ENCODE measurements at places on chromosomes 1 and 21.

DNA sequence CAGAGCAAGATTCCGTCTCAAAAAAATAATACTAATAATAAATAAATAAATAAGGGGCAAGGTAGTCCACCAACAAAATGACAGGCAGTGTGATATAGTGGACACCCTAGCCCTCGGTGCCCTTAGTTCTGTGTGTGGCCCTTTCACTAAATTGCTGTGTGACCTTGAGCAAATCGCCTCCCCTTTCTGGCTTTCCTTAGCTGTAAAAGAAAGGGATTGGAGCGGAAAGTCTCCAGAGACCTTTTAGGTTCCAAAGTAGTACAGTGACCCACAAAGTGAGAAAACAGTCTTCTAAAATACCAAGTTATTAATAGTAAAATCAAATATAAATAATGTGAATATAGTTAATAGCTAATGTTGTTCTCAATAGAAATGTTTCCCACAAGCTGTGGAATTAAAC, 7.6 kb downstream of the LMNA start:
- no peak for DNase-seq

DNA sequence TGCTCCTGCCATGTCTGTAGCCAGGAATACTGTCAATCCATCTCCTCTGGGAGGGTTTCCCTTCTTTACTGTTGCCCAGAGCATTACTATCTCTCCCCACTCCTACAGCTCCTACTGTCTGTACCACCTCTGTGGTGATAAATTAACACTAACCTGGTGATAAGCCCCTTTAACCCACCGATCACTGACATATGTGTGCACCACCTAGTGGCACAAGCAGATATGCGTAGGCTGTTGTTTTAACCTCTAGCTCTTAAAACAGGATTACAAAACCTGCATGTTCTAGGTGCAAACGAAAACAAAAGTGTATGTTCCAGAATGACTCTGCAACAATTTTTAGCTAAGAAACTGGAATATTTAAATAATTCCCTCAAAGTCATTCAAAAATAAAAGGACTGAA, 93.9 kb upstream of the BEND5 start:
- no peak for DNase-seq

DNA sequence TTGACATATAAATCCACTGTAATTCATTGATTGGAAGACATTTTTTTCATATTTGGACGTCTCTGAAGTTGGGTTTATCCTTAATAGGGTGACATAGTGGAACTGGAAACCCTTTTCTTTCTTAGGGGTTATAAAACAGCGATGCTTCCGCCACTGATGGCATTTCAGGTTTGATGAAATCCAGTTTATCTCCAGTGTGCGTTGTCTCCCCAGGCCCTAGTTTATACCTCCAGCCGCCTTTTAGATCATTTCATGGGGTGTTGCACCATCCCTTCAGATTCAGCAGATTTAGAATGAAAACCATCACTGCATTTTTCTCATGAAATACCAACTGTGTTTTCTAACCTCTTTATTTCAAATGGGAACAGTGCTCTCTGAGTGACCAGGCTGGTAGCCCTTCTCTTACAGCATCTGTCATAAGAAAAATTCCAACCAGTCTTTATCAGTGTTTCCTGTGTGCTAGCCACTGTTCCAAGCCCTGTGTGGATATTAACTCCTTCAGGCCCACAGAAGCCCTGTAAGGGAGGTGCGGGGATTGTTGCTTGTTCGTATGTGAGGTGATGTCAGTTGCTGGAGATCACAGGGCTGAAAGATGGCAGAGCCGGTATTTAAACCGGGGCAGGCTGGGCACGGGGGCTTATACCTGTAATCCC, 19.0 kb downstream of the H6PD start:
- no peak for DNase-seq

- no peak for DNase-seq
Measured at GRCh38 chr1:167516404-167517388, 1.6 kb downstream of the CD247 start.

GRCh38 chr1:21342961-21343838, 52.9 kb upstream of the ECE1 start:
- no peak for DNase-seq

- DNase-seq, result no peak
Measured at GRCh38 chr1:198241553-198241952, 84.8 kb downstream of the NEK7 start.

DNA sequence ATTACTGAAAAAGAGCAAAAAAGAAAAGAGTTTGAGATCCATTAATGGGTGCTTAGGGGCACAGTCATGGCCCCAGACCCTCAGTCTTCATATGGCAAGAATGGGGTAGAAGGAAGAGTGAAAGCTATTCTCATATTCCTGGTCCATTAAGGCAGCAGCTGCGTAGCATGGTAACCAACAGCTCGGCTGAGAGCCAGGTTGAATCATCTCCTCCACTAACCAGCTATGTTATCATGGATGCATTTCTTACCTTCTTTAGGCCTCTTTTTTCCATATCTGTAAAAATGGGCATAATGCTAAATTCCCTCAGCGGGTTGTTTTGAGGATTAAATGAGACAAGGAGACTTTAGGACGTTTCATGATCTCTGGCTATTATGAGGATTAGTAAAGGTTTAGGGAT, 15.0 kb upstream of the SARS1 start:
- DNase-seq, result no peak

DNA sequence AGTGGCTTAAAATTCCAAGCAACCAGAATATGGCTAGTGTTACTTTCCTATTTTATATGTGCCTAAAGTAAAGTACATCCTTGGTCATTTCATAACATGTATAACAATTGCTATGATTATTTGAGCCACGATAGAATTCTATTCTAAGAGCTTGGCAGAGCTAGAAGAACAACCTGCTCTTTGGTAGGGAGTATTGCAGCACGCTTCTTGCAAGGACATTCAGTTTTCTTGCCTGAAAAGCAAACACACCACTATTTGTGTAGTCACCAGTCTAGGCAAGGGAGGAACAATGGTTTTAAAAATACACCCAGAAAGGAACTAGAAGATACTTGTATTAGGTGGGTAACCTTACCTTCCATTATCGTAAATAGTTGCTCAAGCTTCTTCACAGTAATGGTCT, 51.5 kb downstream of the CNST start:
- no peak for DNase-seq

DNA sequence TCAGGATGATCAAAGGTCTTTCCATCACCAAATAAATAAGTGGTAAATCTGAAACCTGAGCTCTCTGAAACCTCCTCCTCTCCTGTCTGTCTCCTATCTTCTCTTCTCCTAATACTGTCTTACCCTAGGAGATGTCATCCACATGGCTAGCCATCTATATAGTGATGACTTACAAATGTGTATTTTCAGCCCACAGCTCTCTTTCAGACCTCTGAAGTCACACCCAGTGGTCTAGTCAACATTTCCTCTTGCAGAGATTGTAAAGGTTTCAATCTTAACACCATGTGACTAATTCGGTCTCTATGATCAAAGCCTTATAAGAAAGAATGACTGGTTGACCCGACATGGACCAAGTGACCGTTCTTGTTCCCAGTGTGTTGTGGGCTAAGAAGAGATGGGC, 63.1 kb upstream of the DPT start:
- DNase-seq, result no peak

GRCh38 chr1:33061834-33062233, 19.1 kb upstream of the AZIN2 start:
- no peak for DNase-seq

- DNase-seq, result peak; percentile 89
Measured at GRCh38 chr1:199742547-199742946, 285.0 kb upstream of the NR5A2 start.

DNA sequence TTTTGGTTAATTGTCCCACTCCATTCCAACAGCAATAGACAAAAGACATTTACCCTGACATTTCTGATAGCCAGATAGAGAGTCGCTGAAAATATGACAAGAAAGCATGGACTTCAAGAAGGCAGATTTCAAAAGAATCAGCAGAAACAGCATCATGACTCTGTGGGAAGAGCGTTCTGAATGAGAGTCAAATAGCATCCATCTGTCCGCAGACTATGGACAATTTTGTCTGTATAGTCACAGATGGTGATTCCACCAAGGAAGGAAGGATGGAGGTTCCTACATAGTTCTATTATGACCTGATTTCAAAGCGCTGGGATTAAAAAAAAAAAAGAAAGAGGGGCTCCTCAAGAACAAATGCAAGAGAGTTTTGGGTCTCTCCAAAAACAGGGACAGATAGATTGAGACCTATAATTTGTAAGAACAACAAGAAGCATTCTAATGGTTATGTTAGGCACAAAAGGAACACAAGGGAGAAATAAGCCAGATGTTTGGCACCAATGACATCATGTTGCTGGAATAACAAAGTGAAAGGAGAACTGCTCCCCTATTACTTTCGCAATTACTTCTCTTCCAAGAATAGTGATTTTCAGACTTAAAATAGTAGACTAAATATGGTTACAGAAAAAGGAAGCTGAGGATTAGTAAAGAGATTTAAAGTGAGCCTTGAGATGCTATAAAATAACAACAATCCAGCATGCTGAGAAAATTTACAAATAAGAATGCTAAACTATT, 28.5 kb downstream of the NIBAN1 start:
- DNase-seq, result no peak

- DNase-seq, result no peak
Measured at GRCh38 chr1:90122654-90123340, 127.9 kb downstream of the ZNF326 start.

DNA sequence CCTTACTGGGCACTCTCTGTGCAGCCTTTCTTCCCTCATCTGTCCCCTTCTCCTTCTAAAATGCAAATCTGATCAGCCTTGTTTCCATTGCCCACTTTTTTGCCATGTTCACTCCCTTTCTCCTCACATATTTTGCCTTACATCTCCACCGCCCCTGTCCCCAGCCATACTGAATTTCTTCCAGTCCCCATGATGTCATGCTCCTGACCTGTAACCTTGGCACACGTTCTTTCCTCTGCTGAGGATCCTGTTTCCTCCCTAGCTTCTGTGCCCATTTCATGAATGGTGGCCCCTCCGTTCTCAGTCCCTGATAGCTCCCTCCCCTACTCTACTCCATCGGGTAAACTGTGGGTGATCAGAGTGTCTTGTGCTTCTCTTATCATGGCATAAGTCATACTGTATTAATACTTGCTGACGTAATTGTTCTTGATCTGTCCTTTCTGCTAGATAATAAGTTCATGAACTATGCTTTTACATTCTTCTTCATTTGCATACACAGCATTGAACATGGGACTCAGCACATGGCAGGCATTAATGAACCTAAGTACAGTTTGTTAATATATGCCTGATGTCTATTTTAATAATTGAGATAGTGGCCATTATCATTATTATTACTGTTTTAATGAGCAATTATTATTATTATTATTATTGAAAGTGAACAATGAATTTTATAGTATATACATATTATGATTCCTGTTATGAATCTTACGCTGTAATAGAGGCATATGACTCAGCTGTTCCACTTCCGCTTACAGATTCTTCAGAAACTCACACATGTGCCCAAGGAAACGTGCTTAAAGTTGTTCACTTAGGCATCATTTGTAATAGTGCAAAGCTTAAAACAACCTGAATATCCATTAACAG, 28.5 kb downstream of the MAP3K21 start:
- no peak for DNase-seq

- DNase-seq, result peak; percentile 83
Measured at GRCh38 chr1:203026031-203026665, at the start of gene PPFIA4. PPFIA4 (plus strand) TSS chr1:203026491; CDS start chr1:203039009, 12,518 bp downstream.

GRCh38 chr1:26768755-26769154, 19.0 kb upstream of the PIGV start:
- DNase-seq, result peak; percentile 17

- no peak for DNase-seq
Measured at GRCh38 chr21:19864476-19864875, 1133.7 kb upstream of the NCAM2 start.

DNA sequence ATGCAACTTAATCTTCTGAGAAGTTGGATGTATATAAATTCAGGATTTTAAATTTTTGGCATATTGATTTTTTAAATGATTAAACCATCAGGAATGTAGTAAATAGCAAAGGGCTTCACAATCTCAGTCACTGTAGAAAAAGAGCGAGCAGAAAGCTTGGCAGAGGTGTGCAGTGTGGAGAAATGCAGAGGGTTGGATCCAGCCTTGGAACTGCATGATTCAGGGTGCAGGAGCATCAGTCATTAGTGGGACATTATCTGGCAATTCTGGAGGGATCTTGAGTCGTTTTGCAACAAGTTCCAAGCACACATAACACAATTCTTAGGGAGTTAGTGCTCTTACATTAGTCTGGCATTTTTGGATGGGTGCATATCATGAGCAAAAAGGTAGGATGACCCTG, 267.9 kb downstream of the PLA2G4A start:
- no peak for DNase-seq

GRCh38 chr1:178098262-178098661, 4.4 kb downstream of the RASAL2 start:
- DNase-seq, result no peak

DNA sequence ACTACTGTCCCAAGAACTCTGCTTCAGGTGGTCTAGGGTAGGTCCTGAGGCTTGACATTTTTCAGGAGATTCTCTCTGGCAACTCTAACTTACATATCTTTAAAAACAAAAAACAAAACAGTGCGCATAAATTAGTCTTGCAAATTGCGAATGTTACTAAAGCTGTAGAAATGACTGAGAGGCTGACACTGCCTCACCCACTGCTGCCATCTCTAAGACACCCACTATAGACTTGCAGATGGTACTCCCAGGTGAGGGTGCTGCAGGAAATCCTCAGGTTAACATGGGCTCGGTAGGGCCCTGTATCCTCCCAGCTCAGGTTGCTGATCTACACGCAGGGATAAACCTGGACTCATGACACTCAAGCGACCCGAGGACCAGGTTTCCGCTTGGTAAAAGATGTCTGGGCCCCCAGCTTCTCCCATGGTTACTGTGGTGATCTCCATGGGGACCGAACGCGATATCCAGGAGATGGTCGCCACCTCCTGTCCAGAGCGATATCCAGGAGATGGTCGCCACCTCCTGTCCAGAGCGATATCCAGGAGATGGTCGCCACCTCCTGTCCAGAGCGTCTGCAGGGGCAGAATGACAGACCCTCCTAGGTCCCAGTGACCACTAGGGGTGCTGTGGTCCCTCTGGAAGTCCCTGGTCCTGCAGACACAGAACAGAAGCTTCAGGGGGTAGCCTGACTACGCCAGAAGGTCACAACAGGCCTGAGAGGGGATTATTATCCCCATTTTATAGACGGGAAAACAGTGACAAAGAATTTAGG, 16.2 kb upstream of the LY9 start:
- no peak for DNase-seq

DNA sequence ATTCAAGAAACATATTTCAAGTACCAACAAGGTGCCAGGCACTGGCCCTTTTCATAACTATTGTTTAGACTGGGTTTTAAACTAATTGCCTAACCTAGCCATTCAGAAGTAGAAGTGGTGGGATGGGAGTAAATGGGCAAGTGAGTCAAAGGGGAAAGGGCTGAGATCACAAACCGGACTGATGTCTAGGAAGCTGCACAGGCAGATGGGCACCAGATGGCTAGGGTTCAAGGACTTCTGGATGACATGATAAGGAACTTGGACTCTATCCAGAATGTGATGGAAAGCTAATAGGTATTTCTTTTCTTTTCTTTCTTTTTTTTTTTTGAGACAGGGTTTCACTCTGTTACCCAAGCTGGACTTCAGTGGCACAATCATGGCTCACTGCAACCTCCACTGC, 46.6 kb downstream of the LYST start:
- DNase-seq, result no peak

- DNase-seq, result no peak
Measured at GRCh38 chr1:22318279-22318981, 133.2 kb upstream of the ZBTB40 start.
